ENCODE measurements at places on chromosomes 2 and 18.

DNA sequence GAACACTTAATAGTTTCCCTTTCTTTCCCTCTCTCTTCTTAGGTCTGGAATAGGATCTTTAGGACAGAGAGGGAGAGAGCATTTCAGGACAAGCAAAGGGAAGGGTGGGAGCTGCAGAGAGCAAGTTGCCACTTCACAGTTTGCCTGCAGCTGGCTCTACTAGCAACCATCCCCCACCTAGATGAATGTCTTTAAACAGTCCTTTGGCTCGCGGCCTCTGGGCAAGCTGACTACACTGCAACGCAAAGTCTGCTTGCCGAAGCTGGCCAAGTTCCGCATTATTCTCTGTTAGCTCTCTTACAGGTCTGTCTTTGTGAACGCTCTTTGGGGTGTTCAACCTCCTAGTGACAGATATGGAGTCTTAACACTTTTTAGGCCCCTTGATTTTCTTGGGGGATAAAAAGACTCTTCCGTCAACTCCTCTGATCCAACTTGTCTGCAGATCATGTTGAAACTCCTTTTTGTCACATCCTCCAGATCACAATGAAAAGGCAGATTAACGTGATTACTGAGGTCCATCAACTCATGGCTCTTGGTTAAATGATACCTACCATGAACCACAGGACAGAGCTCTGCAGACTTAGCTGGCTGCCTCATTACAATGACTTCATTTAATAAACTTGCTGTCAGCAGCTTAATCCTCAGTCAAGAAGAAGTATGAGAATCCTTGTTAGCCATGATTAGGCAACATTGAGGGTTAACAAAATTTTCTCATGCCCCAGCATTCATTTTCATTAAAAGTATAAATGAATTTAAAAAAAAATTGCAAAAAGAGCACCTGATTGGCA lies 74.6 kb downstream of the SLC4A3 start:
- no peak for DNase-seq

DNA sequence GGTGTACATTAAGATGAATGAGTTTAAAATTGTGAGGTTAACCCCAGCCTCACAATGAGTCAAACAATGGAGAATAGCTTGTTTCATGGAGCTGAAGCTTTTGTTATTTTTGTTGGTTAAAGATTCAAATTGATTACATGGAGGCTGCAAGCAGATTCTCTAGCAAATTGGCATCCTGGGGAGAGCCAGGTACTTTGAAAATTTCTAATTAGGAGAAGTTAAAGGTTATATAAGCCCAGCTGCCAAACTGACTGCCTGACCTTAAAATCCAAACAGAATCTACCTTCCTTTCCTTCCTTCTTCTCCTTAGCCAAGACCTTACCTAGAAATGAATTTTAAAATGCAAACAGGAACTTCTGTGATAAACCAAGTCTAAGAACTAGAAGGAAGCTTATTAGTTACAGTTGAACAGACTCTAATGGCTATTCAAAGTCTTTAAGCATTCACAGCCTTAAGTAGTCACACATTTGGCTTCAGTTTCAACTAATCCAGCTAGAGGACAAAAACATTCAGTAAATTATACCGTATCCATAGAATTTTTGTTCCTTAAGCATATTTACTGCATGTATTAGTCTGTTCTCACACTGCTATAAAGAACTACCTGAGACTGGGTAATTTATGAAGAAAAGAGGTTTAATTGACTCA lies 31.5 kb upstream of the PGAP1 start:
- no peak for DNase-seq

- DNase-seq: no peak
Measured at GRCh38 chr2:41955316-41956043, 92.3 kb upstream of the PKDCC start.

DNA sequence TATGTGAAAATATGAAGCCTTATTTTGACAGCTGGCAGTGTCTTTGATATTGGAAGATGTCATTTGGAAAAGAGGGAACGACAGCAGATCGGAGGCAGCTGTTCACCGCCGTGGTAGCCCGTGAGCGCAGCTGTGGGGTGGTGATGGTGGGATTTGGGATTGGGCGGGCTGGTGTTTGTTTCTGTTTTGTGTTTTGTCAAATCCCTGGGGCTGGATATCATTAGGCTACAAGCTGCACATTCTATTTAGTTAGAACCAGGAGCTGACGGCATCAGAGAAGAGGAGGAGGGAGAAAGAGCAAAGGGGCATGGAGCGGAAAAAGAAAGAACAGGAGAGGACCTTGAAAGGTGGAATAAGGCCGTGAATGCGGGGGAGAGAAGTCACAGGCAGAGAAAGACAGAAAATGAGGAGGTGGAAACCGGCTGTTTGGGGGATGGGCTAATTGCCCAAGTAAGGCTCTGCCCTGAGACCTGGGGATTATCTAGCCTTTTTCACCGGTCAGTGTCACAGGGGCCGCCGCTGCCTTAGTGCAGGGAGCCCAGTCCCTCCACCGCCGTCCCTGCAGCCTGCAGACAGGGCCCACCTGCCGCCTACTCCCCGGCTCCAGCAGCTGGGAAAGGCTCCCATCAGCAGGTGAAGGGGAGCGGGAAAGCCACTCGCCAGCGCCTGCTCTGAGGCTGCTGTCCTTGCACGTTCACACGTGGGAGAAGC lies 88.0 kb downstream of the ZCCHC2 start:
- DNase-seq: no peak

- no peak for DNase-seq
Measured at GRCh38 chr18:69686861-69687260, 260.8 kb downstream of the CD226 start.

- no peak for DNase-seq
Measured at GRCh38 chr2:64978514-64979268, 10.5 kb upstream of the SLC1A4 start.

GRCh38 chr2:236592821-236593220 lies 23.2 kb downstream of the ACKR3 start:
- DNase-seq: no peak

GRCh38 chr18:28854964-28855363 lies 678.0 kb upstream of the CDH2 start:
- no peak for DNase-seq

- no peak for DNase-seq
Measured at GRCh38 chr2:47728551-47728950, 54.4 kb upstream of the MSH6 start.

DNA sequence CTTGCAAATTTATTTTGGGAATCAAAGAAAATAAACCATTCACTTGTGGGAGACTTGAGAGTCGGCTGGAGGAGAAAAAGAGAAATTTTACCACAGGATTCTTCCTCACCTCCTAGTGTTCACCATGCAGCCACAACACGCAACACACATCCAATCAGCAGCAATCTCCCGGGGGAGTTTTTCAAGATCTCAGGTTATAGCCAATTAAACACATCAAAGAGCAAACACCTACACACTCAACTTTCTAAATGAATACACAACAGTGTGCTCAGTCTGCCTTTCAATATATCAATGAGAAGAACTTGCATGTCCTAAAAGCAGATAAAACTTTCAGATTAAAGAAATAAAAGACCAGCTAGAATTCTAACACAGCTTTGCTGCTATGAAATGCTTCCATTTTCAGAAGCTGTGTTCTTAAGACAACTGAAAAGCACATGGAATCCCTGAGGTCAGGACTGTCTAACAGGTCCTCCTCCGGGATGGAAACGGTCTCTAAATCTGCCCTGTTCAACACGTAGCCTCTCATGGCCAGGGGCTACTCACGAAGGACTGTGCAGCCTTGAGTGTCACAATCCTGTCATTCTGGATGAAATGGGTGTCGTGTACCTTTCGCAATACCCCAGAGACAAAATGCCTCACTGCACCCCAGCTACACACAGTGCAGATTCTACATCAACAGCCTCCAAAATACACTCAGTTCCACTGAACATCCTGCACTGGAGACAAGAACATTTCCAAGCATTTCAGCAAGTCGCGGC lies 84.2 kb downstream of the ZNF516 start:
- peak; percentile 77 for DNase-seq

DNA sequence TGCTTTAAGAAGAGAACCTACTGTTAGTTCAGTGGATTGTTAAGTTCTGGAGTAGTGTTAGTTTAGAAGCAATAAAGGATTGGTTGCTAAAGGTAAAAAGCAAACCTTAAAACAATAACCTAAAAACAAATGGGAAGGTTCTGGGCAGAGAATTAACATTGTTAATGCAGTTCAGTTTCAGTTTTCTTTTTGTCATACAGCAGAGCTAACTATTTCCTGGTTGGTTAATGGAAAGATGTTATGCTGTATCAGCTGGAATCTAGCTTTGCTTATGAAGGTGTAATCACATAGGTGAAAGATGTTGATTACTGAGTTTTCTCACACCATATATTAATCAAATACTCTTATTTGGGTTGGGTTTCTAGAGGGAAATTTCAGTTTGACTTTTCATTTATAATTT lies 23.8 kb downstream of the SMAD4 start:
- no peak for DNase-seq

DNA sequence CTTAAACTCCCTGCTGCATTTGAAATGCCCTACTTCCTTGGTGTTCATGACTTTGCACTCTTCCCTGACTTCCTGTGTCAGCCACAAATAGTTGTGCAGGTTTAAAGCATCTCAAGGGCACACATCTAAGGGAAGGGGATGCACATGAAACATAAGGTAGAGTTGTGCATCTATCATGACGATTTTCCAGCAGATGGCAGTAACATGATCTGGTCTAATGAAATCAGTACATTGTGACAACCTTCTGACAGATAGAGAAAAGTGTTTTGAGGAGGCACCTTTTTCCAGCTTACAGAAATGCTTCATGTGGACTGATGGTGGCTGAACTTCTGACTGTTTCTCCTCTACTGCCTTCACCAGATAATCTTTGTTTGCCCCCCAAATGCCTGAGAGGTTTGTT lies 238.9 kb downstream of the XIRP2 start:
- no peak for DNase-seq

DNA sequence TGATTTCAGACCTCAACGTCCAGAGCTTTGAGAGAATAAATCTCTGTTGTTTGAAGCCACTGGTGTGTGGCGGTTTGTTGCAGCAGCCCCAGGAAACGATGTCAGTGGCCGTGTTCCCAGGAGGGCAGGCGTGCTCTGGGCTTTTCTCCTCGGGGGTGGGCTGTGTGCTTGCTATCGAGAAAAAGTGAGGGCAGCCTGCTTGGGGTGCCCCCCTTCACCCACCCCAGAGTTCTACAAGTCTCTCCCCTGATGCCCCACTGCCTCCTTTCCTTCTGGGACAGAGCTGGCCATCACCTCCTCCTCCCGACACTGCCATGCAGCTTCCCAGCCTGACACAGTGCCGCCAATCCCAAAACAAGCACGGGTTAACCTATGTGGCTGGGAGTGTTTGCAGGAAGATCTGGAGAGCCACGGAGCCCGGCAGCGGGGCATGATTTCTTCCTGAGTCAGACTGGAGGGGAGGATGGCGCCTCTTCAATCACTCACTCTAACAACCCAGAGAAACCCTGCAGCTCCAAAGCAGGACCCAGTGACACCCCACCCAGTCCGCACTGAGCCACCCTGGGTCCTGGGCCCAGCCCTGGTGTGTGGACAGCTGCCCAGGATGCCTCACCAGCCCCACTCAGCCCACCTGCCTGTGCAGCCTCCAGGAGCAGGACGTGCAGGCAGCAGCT lies 213.7 kb upstream of the RAB6C start:
- no peak for DNase-seq

GRCh38 chr18:31760695-31761094 lies at the start of gene SLC25A52:
TSS of gene SLC25A52 (minus strand) at chr18:31760880. CDS start at chr18:31760661, 219 bp downstream.
- DNase-seq: no peak

DNA sequence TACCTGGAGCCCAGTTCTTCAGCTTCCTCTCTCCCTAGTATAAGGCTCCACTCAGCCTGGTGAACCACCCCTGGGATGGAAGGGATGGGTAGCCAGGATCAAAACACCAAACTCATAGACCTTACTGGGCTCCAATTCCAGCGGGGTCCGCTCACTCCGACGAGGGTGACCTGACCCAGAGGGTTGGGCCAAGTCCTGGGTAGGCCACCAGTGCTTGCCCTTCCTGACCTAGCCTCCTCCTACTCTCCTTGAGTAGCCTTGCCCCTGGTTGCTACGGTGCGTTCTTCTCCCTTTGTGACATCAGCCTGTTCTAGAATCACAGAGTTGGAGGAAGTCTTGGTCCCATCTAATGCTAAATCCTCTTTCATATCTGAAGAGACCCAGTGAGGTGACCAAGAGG lies 537 bp upstream of the STAT4 start:
- DNase-seq: no peak

GRCh38 chr2:172860336-172860707 lies 124.7 kb downstream of the RAPGEF4 start:
- no peak for DNase-seq

DNA sequence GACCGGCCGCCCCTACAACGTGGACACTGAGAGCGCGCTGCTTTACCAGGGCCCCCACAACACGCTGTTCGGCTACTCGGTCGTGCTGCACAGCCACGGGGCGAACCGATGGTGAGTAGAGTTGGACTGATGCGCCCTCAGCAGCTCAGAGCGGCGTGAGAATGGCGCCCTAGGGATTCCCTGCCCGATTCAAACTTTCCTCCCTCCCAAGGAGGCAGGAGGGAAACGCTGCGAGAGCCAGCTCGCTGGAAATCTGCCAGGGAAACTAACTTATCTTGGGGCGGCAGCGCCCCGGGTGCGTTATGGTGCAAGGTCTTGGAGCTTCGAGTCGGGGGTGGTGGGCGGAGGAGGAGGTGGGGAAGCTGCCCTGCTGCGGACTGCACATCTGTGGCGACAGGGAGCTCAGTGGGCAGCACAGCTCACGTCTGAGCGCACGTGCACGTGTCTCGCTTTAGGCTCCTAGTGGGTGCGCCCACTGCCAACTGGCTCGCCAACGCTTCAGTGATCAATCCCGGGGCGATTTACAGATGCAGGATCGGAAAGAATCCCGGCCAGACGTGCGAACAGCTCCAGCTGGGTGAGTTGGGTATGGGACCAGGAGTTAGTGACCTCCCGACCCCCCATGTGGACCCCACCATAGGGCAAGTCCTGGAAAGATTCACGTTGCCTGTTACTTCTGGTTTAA lies 697 bp downstream of the ITGA4 start:
- peak; percentile 59 for DNase-seq

- DNase-seq: peak; percentile 66
Measured at GRCh38 chr2:32009516-32010256, 1.1 kb downstream of the MEMO1 start.

DNA sequence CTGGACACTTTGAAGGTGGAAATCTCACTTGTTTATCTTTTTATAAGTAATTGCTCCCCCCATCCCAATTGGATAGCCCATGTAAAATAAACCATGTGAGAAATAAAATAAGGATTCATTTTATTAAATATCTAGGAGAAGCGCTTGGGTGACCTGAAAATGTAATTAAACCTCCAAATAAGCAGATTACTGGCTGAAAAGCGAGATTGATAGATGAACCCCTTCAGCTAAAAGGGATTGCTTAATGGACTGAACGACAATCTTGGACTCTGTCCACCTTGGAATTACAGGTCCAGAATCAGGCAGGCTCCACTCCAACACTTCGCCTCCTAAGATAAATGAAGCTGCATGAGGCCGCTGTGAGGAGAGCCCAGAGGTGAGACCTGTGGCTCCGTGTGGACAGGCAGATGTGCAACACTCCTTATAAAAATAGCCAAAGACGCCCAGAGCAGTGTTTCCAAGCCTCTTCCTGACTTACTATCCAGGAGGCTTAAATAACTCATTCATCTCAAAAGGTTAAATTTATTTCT lies 441.5 kb downstream of the MTX2 start:
- no peak for DNase-seq
